GM12891 (cell line): ENCODE measurements at places on chromosomes 6 and 20.

DNA sequence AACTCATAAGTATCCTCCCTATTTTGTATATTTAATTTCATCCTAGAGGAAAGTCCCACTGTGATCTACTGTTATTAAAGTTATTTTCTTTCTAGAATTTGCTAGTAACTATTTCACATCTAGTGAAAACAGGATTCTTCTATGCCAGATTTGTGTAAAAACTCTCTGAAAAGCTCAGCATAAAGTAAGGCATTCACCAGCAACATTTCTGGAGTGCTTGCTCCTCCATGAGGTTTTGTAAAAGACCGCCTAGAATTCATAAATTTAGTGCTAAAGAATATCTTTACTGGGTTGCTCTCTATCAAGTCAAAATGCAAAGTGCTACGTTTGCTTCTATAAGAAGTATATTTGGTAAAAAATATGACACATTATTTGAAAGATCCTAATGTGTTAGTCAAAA is 173.5 kb upstream of the IRAK1BP1 start:
- DNase-seq, result no peak

GRCh38 chr20:54084727-54085388 is 14.5 kb upstream of the BCAS1 start:
- DNase-seq, result no peak

DNA sequence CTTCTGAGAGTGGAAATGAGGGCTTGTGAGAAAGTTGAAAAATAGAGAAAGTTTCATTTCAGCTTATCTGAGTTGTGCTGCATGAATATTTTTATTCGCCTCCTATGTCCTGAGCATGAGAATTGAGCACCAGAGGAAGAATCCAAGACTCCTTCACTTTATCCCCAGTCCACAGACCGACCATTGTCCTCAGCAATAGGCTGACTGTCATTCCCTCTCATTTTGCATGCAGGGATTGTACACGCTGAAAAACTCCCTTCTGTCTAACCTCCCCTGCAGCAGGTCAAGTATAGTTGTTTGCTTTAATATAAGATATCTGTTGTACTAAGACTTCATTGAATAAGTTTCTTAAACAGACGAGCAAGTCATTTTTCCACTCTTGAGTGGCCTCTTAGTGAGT is 437.6 kb downstream of the PRKN start:
- DNase-seq, result no peak

- DNase-seq, result no peak
These were observed 46.7 kb downstream of the CEBPB start for GRCh38 chr20:50237349-50237748.

- peak; percentile 23 for DNase-seq
These were observed 45.9 kb upstream of the RALY start for GRCh38 chr20:33947709-33948295.

DNA sequence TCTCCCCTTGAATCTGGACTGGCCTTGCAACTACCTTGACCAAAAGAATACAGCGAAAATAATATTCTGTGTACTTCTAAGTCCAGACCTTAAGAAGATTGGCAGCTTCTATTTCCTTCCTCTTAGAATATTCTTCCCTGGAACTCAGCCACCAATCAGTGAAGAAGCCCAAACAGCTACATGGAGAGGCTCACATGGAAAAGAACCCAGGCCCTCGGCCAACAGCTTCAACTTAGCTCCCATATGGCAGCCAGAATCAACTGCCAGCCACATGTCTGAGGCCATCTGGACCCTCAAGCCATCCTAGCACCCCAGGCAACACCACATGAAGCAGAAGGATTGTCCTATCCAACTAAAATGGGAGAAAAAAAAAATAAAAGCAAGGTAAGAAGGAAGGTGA is 178.8 kb downstream of the IBTK start:
- no peak for DNase-seq

DNA sequence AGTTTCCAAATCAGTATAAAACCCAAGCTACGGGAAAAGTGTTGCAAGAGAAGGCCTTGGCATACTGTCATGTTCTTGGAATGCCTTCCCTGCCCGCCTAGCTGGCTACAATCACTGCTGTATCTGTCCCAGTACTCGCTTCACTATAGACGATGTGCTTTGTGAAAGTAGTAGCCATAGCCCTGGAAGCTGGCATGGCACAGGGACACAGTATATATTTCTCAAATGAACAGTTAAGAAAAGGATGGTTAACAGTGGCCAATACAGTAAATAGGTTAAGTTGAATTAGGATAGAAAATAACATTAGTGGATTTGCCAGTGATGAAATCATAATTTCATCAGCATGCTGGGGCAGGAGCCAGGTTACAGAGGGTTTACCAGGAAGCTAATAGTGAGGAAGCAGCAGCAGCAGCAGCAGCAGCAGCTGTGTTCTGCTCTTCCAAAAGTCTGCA is 499.3 kb downstream of the CDKAL1 start:
- DNase-seq, result no peak
